Iris pigment epithelial cell (primary cell): ENCODE measurements at places on chromosomes 5 and 9.
A peak's percentile ranks its signal among the peaks of the same experiment; 100 is the strongest.

DNA sequence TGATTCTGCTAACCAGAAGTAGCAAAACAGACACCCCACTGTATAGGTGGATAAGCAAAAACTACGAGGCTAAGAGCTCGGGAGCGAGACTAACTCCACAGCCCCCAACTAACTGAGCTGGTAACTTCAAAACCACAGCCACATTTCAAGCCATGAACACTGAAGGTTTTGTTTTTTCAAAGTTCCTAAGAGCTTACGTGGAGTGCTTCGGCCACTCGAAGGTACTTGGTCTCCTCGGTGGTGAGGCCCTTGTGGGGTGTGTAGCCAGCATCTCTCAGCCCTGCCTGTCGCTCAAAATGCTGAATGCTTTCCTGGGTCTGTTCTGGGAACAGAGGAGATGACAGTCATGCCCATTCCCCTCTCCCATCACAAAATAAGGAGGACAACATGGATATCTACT lies 11.1 kb downstream of the KIAA1191 start:
- DNase-seq, result no peak

GRCh38 chr5:96924016-96924443 lies 11.8 kb upstream of the LNPEP start:
- DNase-seq, result no peak

- DNase-seq, result no peak
These were observed 18.5 kb upstream of the EXOC3 start for GRCh38 chr5:424301-425110.

DNA sequence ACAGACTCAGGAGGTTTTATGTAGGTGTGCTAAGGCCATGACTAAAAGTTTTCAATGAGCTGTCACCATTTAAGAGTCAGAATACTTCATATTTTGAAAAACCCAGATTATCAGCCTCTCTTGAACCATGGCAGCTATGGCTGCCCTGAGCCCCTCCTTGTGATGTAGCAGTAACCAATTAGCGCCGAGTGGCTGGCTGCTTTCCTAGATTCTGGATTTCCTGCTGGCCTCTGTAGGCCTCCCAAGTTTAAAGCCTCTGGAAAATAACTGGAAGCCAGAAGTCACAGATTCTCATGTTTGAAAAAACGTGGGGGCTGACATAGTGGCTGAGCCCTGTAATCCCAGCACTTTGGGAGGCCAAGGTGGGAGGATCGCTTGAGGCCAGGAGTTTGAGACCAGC lies 25.5 kb downstream of the DAB2IP start:
- DNase-seq, result no peak

- no peak for DNase-seq
These were observed 185.6 kb upstream of the NR3C1 start for GRCh38 chr5:143588933-143589662.

GRCh38 chr5:124524552-124525232 lies 221.7 kb downstream of the ZNF608 start:
- DNase-seq, result no peak

DNA sequence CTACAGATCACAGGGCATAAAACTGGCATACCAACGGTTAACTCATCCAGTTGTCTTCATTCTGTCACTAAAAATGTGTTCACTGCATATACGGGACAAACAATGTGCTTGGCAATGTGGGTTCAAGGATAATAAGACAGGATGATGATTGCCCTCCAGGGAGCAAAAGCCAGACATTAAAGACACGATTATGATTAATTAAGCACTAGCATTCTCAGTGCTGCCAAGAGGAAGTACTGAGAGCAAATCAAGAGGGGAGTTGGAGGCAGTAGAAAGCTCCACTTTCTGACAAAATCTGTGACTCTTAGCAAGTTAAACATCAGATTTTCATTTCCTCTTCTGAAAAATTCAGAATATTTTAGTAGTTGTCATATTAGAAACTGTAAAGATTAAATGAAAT lies 9.0 kb upstream of the IFNA8 start:
- no peak for DNase-seq

GRCh38 chr5:173902743-173903142 lies 14.6 kb downstream of the CPEB4 start:
- DNase-seq, result no peak

GRCh38 chr5:145101246-145101645 lies 733.9 kb downstream of the PRELID2 start:
- DNase-seq, result peak; percentile 6

DNA sequence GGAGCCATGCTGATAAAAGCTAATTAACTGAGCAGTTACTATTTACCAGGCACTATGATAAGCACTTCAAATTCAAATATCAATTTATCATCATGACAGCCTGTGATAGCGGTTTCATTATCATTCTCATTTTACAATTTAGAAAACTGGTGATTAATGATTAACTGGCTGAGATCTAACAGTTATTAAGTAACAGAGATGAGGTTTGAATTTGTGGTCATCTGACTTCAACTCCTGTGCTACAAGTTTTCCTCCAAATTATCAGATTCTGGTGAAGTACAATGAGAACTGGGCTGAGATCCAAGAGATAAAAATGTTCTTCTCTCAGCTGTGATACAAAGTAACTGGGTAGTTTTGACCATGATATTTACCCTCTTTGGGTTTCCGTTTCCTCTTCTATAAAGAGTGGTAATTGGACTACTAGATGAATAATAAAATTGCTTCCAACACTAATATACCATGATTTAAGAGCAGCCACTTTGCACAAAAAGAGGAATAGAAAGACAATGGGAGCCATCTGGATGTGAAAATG lies 74.5 kb upstream of the CCNG1 start:
- DNase-seq, result peak; percentile 1

GRCh38 chr9:84322828-84323227 lies 17.7 kb downstream of the SLC28A3 start:
- peak; percentile 55 for DNase-seq

GRCh38 chr9:136618580-136619547 lies 43.9 kb upstream of the EGFL7 start:
- no peak for DNase-seq

DNA sequence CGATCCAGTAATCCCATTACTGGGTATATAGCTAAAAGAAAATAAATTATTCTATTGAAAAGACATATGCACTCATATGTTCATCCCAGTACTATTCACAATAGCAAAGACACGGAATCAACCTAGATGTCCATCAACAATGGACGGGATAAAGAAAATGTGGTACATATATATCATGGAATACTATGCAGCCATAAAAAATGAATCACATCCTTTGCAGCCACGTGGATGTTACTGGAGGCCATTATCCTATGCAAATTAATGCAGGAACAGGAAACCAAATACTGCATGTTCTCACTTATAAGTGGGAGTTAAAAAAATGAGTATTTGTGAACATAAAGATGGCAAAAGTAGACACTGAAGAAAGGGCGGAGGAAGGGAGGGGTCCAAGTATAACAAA lies 16.6 kb upstream of the IRGM start:
- DNase-seq, result no peak

GRCh38 chr5:78523314-78524193 lies 125.0 kb downstream of the LHFPL2 start:
- DNase-seq, result no peak

DNA sequence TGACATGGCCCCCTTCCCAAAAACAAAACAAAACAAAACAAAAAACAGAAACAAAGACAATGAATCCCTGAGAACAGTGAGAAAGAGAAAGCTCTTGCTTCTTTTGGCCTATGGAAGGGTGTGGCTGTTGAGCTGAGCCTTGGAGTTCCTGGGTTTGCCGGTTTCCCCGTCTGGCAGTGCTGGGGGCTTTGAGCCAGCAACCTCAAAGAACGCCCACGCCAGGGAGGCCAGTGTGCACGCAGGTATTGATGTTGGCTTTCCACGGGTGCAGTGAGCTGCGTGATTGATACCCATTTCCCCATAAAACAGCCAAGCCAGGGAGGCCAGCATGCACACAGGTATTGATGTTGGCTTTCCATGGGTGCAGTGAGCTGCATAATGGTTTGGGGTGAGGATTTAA lies 8.3 kb upstream of the LCN1 start:
- DNase-seq, result no peak

- DNase-seq, result no peak
These were observed 28.1 kb downstream of the GPX3 start for GRCh38 chr5:151048526-151048925.

DNA sequence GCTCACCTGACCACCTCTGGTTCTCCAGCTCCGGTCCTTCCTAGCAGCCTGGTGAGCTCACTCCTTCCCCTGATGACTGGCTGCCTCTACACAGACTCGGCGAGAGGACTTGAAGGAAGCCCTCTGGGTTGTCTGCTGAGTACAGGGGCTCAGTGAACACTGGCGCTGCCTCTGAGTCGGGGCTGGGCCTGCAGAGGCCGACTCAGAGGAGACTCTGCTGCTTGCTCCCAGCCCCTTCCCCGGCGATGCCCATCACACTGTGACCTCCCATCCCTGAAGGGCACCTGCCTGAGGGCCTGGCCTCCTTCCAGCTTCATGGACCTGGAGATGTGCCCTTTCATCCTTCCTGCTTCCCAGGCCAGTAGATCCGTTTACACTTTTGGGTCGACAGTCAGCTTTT lies 22.0 kb downstream of the CRB2 start:
- DNase-seq, result no peak

- DNase-seq, result no peak
These were observed 497.6 kb downstream of the IRX1 start for GRCh38 chr5:4093236-4093635.

DNA sequence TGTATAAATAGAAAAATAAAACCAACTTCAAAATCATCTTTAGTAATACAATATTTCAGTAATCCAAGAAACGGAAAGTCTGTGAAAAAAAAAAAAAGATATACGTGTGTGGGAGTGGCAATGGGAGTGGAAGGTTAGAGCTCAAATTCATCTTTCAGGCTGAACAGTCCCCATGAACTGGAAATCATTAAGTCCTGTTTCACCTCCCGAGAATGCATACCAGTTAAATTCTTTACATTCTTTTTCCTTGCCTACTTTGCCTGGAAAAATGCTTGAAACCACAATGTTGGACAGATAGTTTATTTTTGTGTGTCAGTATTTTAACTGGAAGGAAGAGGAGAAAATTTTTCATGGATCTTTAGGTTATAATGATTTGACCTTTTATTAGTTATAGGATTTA lies 166.8 kb downstream of the MUSK start:
- DNase-seq, result peak; percentile 87
